ENCODE measurements at places on chromosomes 16 and 17.

- DNase-seq, result no peak
Observed at GRCh38 chr17:47708864-47709541, 15.0 kb downstream of the TBKBP1 start.

DNA sequence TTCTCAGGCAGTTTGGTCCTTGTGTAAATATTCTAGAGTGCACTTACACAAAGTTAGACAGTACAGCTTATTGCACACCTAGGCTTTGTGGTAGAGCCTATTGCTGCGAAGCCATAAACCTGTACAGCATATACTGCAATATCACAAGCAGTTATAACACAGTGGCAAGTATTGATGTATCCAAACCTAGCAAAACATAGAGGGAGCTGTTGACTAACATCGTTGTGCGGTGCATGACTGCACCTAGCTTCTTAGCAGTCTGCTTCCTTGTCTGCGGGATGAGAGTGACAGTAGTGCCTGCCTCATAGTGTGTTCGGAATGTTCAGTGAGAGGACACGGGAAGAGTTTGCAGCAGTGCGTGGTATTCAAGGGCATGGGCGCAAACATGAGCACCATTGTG is 78.9 kb downstream of the MPRIP start:
- DNase-seq, result no peak

DNA sequence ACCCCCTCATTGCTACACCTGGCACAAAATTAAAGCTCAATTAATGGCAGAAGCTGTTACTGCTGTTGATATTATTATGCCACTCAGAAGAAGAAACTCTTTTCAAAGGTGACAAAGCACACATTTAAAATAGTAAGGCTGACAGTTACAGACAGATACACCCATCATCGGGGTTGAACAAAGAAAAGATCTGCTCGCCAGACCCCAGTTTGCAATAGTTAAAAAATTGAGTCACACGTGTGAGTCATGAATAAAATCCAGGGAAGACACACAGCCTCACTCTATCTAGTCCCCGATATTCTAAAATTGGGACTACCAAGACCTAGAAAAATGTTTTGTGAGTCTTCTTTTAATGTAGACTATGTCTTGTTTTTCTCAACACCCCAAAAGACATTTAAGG is 330.0 kb upstream of the SOX9 start:
- no peak for DNase-seq

DNA sequence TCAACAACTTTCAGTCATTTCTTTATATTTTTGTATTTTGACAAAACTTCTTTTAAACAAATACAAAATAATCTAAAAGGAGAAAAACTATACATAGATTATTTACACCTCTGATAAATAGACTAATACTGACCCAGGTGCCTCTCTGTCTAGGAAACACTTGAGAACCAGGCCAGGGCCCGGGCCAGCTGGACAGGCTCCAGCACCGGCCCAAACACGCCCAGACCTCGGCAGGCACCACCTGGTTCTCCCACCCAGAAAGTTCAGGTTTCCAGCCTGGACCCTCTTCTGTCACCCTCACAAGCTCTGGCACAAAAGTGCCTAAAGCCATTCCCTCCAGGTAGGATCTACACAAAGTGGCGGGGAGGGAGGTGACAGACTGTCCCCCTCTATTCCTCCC is 97.0 kb upstream of the DNAH17 start:
- DNase-seq, result no peak

GRCh38 chr17:49076573-49077384 is 55.8 kb upstream of the B4GALNT2 start:
- DNase-seq, result no peak

- peak; percentile 99 for DNase-seq
Observed at GRCh38 chr17:78140169-78141051, 5.8 kb upstream of the C17orf99 start.

GRCh38 chr17:7552621-7553051 is 3.8 kb downstream of the TNFSF12 start:
- peak; percentile 87 for DNase-seq

GRCh38 chr17:41649923-41650519 is 25.6 kb upstream of the KRT17 start:
- no peak for DNase-seq

DNA sequence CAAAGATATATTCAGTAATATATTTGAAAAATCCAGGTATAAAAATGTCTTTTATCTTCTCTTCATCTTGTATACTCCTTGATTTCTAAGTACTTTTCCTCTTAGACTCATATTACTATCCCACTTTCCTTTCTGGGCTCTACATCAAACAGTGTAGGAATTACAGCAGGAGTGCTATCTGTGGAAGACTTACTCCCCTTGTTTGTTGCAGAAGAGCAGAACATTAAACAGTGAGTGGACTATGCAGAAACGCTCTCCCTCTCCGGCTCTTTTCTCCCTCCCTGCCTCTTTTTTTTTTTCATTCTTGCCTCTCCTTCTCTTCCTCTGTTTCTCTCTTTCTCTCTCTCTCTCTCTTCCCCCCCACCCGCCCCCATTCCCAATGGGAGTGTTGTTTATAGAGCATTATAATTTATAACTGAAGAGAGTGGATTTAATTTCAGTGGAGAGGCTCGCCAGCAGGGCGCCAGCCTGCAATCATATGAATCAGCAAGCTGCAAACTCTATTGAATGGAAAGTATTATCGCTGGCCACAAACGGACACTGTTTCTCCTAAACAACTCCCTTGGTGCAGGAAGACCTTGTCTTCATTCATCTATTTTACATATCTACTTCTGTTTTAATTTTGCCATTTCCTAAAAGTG is 242.3 kb upstream of the TBX2 start:
- no peak for DNase-seq

DNA sequence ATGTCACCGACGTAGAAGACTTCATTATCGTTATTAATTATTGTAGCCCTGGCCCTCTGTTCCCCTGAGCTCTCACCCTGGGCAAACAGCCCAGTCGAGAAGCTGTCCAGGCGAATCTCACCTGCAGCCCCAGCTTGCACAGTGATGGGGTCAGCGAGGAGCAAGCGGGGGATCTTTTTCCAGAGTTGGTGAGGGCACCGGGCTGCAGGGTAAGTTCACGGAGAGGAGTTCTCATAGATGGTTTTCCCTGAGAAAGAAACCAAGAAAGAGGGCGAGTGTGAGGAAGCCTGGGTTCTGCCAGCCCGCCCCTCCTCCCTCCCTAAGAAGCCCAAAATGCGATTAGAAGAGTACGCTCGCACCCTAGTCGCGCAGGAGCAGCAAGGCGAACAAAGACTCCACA is 436 bp downstream of the SPAG5 start:
- no peak for DNase-seq

DNA sequence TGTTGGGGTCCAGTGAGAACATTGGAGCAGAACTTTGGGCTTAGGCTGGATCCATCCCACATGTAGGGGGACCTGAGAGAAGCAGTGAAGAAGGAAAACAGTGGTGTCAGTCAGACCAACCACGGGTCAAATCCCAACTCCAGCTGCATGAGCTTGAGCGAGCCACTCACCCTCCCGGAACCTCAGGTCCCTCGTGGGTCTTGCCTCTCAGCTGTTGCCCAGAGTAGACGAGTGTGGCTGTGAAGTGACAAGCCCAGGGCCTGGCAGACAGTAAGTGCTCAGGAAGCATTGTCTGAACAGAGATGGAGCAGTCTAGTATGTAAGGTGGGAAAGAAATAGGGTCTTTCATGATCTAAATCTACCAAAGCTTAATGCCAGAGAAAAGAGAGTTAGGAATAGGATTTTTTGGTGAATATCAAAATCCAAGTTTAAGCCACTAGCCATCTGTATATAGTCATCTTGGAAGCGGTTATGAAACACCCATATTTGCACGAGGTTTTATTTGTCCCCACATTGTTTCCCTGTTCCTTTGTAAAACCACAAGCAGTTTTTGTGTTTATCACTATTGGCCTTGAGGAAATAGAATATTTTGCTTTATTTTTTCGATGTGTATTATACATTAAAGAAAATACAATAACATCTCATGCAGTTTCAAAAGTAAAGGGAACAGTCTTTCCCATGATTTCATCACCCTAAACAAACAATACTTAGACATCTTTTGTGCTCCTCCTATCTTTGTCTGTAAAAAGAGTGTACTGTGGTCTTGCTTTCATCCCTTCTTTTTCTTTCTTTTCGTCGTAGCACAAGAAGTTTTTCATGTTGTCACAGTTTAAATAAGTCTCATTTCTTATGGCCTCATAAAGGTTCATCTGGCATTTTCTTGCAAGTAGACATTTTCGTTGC is 112.0 kb downstream of the CLEC16A start:
- DNase-seq, result peak; percentile 51

- DNase-seq, result no peak
Observed at GRCh38 chr16:87391324-87391949, 699 bp upstream of the MAP1LC3B start.

DNA sequence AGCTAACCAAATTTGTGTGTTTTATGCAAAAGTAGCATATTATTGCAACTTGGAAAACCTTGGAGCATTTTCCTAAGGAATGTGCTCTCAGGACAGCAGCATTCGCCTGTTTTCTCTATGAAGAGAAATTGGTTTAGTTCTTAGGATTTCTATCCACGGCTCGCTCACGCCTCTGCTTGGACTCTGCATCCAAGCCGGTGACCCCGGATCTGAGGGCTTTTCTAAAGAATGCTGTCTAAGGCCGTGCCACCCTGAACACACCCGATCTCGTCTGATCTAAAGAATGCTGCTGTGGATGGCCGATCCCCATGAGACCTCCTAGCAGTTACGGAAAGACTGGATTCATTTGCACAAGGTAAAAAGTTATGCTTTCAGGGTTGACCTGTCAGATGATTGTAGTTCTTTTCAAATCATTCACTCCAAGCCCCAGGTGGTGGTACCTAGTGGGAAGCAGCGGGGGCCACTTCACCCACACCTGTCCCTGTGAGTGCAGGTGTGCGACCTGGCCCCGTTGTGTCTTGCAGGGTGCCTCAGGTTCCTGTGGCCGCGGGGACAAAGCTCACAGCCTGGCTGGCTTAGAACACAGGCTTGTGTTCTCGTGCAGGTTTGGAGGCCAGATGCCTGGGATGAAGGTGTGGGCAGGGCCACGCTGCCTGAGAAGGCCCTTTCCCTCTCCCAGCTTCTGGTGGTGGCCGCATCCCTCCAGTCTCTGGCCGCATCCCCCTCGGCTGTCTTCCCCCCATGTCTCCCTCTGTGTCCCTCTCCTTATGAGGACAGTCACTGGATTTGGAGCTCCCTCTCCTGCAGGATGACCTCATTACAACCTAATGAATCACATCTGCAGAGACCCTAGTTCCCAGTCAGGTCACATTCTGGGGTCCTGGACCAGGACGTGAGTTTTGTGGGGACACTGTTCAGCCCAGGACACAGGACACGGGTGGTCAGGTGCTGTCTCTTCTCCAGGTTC is 71.1 kb downstream of the BANP start:
- no peak for DNase-seq

DNA sequence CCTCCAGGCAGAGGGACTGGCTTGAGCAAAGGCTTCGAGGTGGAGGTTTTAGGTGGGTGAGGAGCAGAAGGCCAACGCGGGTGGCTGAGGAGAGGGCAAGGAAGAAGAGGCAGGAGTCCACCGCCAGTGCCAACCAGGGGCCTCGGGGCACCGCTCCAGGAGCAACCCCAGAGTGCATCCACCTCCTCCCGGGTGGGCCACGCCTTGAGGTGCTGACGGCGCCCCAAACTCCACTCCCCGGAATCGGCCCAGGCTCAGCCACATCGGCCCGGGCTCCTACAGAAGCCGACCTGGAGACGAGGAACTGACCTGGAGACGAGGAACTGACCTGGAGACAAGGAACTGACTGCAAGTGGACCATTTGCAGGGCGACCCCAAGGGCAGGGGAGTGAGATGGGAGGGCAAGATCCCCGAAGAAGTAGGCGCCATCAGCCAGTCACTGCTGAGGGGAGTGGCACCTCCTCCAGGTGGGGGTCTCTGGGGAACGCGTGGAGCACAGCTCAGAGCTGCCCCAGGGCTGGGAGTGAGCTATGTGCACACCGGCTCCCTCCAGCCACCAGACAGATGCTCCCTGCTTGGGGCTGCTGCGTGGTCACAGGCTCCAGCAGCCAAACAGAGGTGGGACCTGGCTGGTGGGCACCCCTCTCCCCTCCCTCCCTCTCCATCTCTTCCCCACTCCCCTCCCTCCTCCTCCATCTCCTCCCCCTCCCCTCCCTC is 29.2 kb upstream of the CBFA2T3 start:
- DNase-seq, result no peak

- no peak for DNase-seq
Observed at GRCh38 chr17:48620461-48621139, 5.5 kb upstream of the HOXB8 start.

GRCh38 chr17:82440991-82441627 is 9.4 kb downstream of the CYBC1 start:
- no peak for DNase-seq

DNA sequence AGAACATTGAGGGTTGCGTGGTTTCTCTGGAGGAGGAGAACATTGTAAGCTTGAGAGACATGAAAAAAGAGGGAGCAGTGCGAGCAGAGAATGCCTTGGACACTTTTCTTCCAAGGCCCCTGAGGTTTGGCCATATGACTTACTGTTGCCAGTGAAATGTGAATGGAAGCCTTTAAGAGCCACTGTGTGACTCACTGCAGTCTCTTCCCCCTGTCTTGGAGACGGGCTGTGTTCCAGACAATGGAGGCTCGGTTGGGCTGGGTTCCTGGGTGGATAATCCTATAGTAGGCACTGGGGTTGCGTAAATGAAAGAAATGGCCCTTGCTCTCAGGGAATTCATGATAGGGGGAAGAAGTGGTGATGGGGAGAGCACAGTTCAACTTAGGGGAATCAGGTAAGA is 75.5 kb downstream of the SHISA9 start:
- DNase-seq, result no peak

DNA sequence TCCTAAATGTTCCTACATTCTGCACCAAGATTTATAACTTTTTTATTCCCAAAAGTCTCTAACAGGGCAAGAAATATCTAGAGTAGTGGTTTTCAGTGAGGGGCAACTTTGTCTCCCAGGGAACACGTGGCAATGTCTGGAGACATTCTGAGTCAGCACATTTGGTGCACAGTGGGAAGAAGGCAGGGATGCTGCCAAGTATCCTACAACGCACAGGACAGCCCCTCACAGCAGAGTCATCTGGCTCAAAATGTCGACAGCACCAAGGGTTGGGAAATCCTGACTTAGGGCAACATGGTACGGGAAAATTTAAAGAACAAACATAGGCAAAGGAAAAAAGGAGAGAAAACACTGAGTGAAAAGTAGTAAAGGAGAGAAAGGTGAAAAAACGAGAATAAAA is 61.8 kb downstream of the SMG6 start:
- no peak for DNase-seq

DNA sequence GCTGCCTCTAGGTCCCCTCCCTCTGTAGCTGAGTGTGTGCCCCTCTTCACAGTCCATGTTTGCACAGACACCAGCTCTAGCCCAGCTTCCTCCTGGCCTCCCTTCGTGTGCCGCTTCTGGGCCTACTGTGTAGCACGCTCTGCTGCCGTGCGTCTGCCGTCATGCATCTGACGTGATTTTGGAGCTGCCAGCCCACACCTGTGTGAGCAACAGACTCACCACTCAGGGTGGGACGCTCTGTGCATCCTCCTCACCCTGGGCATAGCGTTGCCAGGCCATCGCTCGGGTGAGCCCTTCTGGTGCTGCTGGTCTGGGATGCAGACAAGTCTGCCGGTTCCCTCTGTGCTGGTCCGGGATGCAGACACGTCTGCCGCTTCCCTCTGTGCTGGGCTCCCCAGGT is 39.4 kb upstream of the ZNF750 start:
- no peak for DNase-seq

Data from activated CD4-positive, alpha-beta T cell treated with anti-CD3 and anti-CD28 coated beads, Interleukin-2, Interleukin-6, amounts not matched to agents 100 ng/mL and 50 ng/mL, durations not matched to agents 16 hours and 8 hours (primary cell).